ENCODE measurements at places on chromosomes 13 and 19.

- DNase-seq, result no peak
Measured at GRCh38 chr13:41503356-41503755, 46.0 kb downstream of the RGCC start.

- no peak for DNase-seq
Measured at GRCh38 chr13:99418843-99419140, 82.5 kb upstream of the TM9SF2 start.

DNA sequence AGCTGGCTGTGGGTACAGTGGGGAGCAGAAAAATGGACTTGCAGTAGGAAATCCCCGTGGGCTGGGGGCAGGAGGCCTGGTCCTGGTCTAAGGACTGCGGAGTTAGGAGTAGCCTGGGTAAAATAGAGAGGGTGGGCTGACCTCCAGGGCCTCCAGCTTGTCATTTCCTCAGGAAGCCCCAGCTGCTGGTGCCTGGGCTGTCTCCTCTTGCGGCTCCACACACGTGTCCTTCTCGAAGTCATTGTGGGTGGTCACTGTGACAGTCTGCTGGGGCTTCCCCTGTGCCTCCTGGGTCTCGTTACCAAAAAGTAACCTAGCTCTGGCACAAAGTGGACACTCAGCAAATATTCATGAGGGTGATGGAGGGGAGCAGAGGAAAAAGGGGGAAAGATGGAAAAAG is 259.7 kb downstream of the FGF9 start:
- DNase-seq, result no peak

- no peak for DNase-seq
Measured at GRCh38 chr19:44891016-44891882, at the start of gene TOMM40. TOMM40 (plus strand) TSS chr19:44891254; CDS start chr19:44891416, 162 bp downstream.

- no peak for DNase-seq
Measured at GRCh38 chr13:28494504-28494777, 487 bp downstream of the FLT1 start.

- DNase-seq, result no peak
Measured at GRCh38 chr13:27965740-27966640, 3.1 kb downstream of the CDX2 start.

DNA sequence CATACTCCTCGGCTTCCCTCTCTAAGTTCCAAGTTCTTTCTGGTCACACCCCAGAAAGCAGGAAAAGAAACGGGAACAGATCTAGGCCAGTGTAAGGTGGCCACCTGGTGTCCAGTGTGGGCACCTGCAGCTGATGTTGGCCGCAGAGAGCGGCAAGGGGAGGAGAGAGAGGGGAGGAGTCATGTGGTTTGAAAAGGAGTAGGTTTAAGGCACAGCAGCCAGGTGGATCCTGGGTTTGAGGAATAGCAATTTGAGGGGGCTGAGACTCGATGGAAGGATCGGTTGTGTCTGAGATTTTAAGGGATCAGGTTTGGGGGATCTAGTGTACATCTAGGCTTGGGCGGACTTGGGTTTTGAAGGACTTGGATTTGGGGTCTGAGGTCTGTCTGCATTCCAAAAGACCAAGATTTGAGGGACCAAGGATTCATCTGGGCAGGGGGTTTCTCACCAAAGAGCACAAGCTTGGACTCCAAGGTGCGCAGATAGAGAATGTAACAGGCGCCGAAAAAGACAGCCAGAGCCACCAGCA is 1.2 kb downstream of the RABAC1 start:
- DNase-seq, result peak; percentile 98

GRCh38 chr13:109983447-109983846 is 197.1 kb upstream of the IRS2 start:
- DNase-seq, result no peak

DNA sequence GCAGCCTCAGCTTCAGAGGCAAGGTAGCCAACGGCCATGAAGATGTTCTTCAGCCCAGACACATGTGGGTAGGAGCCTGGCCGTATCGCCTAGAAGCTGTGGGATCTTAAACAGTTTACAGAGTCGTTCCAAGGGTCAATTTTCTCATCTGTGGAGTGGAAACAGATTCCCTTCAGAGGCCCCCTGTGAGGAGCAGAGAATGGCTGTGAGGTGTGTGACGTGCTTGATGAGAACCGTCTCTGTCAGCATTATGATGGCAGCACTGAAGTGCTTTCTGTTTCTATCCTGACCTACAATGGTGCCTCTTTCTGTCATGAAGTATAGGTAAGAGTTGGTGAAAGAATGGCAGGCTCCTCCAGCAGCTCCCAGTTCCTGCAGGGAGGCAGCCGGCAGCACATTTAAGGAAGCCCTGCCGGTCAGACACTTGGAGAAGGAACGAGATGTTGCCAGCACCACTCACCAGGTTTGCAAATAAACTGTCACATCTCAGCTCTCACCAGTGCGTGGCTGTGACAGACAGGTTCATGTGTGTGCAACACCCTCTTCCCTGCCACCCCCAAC is 277.3 kb downstream of the FOXO1 start:
- no peak for DNase-seq

- DNase-seq, result no peak
Measured at GRCh38 chr13:27918041-27918917, 1.5 kb upstream of the PDX1 start.

DNA sequence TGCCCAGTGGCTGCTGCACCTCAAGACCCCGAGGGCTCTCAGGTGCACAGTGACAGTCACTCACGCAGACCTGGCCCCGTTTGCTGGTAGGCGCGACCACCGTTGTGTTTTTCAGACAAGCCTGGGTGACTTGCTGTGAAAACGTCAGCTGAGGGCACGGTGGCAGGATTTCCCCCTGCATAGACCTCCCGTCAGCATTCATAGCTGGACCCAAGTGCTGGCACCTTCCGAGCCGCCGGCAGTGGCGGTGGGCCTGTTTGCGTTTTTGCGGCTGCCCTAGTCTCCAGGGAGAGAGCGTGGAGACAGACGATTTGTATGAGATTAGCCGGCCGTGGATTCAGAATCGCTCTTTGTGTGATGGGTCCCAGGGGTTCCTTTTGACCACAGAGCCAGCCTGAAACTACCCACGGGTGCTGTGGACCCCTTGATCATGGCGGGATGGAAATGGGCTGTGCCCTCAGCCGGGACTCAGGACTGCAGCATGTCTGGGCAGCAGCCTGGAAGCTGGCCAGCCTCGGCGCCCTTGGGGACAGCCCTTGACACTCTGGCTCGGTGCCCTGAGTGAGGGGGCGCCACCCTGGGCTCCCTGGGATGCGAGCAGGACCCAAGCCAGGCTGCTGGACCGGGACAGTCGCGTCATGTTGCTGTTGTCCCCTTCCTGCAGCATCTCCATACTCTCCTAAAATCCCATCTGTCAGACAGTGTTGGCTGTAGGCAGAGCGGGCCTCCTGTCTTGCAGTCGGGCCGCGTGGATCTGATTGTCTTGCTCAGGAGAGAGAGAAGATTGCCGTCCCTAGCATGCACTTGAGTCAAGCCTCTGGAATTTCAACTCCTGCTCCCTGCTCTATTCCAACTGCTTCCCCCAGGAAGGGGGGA is 8.6 kb downstream of the KDM4B start:
- DNase-seq, result no peak

DNA sequence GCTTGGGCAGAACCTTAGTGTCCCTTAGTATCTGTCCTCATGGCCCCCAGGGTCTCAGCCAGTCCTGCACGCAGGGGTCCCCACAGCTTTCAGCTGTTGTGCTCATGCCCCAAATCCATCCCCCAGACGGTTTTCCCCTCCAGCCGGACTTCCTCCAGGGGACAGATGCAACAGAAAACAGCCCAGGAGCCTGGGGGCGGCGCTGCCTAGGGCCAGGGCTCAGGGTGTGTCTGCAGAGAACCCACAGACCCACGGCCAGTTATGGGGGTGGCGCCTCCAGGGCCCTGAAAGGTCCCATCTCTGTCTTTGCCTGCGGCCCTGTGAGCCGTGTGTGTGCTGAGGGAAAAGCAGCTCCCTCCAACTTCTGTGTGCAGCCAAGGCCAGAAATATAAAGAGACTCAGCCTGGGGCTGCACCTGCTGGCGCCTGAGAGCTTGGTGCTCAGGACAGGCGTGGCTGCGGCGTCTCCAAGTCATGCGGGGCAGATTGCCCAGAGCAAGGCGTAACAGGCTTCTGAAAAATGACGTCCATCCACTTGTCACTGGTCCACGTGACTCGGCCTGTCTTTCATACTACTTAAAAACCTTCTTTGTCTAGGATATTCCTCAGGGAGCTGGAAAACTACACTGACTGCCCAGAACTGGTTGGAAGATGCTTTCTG is 22.1 kb upstream of the F7 start:
- no peak for DNase-seq

DNA sequence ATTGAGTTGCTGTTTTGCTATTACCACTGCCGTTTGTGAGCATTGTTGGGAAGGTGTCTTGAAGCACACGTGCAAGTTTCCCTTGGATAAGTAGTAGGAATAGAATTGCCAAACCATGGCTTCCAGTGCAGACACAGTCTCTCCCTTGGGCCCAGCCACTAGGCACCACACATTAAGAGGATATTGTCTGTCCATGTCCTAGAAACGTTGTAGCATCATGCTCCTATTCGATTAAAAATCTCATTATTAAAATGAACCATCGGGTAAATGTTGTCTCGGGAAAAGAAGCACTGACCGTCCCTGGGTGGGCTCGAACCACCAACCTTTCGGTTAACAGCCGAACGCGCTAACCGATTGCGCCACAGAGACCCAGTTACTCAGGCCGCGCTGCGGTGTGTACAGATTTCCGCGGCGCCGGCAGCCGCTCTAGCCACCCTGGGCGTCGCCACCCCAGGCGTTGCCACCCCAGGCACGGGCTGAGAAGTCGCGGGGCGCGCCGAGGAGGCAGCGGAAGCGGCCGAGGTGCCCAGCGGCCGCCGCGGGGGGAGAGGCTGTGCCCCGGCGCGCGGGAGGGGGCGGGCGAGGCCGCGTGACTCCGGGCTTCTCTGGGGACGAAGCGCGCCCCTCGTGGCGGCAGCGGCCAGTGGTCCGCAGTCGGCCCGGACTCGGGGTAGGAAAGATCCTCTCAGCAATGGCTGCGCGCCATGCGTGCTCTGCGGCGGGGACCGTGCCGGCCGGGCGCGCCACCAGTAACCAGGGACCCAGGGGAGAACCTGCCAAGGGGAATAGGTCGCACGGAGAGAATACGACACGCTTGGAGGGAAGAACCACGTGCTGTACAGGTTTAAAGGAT is 56.2 kb downstream of the USPL1 start:
- peak; percentile 76 for DNase-seq
